HepG2 (cell line): ENCODE measurements at places on chromosomes 1 and 21.

DNA sequence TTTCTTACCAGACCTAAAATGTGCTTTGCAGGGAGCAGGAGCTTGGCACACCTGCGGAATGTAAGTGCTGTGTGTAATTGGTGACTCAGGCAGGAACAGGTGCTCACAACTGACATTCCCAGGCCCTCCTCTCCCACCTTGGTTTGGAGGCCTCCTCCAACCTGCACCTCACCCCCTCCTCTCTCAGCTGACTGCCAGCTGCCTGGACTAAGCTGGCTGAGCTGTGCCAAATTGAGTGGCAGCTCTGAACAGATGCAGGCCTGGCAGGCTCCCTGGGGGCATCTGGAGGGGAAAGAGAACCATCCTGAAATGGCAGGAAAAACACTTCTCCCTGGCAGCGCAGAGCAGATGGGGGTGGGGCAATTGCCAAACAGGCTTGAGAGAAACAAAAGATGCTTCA is 91.7 kb upstream of the PGBD5 start:
- DNase-seq: no peak

DNA sequence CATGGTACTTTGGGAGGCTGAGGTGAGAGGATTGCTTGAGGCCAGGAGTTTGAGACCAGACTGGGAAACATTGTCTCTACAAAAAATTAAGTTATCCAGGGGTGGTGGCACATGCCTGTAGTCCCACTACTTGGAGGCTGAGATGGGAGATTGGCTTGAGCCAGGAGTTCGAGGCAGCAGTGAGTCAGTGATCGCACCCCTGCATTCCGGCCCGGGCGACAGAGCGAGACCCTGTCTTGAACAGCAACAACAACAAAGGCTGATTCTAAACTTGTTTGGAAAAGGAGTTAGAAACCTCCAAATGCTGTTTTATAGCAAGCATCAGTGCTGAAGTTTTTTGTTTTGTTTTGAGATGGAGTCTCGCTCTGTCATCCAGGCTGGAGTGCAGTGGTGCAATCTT is 14.7 kb downstream of the LYPD8 start:
- no peak for DNase-seq

DNA sequence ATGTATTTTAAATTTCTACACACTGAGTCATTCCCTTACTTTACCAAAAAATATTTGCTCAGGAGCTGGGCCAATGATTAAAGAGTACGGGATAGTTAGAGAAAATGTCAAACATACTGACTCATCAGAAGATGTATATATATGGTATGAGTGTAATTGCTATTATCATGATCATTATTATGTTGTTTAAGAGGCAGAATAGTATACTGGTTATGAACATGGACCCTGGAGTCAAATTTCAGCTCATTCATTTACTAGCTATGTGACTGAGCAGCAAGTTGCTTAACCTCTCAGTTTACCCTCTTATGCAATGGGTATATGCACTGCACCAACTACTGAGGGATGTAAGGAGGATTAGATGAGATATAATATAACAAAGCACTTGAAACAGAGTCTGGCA is 41.2 kb upstream of the USH2A start:
- peak; percentile 23 for DNase-seq

DNA sequence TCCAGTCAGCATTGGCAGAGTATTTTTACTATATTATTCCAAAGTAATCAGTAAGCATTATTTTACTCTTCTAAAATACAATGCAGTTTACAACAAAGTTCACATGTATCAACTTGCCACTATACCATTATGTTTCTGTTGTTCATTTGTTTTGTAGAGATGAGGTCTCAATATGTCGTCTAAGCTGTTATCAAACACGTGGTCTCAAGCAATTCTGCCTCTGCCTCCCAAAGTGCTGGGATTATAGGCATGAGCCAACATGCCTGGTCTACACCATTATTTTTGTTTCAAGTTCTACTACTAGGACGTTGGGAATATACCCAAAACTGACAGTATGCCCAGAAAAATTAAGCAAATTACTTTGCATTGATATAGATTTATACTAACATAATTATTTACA is 19.8 kb downstream of the FAF1 start:
- DNase-seq: no peak

DNA sequence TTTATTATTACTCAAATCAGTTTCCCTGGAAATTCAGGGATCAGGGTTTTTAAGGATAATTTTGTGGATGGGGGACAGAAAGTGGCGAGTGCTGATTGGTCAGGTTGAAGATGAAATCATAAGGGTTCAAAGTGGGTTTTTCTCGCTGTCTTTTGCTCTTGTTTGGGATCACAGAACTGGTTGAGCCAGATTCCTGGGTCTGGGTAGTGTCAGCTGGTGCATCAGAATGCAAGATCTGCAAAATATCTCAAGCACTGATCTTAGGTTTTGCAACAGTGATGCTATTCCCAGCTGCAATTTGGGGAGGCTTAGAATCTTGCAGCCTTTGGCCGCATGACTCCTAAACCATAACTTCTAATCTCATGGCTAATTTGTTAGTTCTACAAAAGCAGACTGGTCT is 9.3 kb downstream of the CHI3L2 start:
- no peak for DNase-seq

DNA sequence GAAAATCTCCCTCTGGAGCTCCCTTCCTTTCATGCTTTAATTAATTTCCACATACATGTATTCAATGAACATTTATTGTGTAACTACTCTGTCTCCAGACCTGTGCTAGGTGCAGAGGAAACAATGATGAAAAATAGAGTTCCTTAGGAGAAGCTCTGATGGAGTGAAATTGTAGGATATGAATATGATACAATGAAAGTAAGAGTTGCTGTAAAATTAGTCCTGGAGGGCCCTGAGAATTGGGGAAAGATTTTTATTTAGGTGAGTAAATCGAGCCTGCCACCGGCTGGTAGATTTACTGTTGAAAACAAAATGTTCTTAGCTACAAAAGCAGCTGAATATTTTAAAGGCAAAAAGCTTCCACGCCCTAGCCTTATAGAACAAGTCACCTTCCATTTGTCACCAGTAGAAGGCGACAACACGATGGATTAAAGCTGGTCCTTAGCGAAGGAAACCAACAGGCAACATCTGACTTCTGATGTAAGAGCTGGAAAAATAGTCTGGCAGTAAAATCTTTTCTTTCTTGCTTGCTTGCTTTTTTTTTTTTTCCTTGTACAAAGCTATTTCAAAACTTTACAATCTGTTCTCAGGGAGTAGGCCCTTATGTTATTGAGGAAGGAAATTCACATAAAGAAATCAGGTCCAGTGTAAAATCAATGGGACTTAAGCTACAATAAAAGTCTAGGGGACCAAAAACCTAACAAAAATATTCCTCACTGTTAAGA is 82.0 kb upstream of the ROR1 start:
- peak; percentile 71 for DNase-seq

GRCh38 chr1:31354283-31354682 is 18.6 kb downstream of the FABP3 start:
- no peak for DNase-seq

- peak; percentile 29 for DNase-seq
These were observed 60.5 kb downstream of the MAP3K7CL start for GRCh38 chr21:29190923-29191331.

DNA sequence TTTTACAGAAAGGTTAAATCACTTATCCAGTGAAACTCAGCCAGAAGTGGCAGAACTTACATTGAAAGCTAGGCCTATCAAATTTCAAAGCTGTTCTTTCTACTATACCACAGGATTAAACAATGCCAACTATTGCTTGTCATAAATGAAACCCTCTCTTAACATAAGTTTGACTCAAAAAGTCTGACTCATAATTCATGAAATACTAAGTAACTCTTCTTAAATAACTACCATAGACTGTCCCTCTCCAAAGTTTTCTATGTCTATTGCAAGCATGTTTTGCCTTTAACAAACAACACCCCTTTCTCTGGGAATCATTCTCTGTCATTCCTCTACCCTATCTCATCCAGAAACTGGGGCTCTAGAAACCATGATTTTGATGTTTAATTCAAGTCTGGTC is 109.5 kb upstream of the UBE2U start:
- DNase-seq: no peak

DNA sequence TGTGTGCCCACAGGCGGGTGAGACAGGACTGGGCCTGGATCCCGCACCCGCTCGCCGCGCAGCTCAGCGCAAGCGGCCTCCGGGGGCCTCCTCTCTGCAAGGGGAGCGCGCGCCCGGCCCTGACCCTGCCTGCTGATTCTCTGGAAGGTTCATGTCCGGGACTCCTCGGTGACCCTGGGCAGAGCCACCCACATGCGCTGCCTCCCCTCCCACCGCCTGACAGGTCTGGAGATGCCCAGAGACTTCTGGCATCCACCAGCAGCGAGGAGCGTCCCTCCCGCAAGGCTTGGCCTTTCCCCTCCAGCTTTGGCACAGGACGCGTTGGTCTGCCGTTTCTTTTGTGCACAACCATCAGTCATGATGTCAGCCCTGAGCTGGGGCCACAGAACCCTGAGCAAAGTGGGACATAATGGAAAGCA is 42.0 kb upstream of the COL6A2 start:
- no peak for DNase-seq

DNA sequence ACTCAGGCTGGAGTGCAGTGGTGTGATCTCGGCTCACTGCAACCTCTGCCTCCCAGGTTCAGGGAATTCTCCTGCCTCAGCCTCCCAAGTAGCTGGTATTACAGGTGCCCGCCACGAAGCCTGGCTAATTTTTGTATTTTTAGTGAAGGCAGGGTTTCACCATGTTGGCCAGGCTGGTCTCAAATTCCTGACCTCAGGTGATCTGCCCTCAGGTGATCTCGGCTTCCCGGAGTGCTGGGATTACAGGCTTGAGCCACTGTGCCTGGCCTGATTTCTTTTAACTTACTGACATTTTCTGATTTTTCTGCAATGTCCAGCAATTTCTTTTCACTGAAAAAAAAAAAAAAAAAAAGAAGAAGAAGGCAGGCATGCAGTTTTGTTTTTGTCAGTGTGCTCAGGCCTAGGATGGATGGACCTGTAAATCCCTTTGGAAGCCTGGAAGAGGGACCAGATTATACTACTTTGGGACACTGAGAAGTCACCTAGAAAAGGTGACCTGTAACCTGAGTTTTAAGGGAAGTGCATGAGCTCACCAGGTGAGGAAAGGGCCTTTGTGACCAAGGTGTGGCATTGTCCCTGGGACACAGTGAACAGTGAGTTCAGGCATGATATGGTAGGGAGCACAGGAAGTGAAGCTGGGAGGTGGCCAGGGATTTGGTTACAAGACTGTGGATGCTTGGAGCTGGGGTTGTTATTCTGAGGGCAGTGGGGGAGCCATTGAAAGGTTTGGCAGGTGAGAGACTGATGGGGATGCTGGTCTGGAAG is 2.7 kb upstream of the TMEM61 start:
- no peak for DNase-seq

- no peak for DNase-seq
These were observed 41.7 kb upstream of the SYT14 start for GRCh38 chr1:209896346-209896745.

GRCh38 chr1:36595921-36596320 is 113.2 kb upstream of the CSF3R start:
- no peak for DNase-seq

DNA sequence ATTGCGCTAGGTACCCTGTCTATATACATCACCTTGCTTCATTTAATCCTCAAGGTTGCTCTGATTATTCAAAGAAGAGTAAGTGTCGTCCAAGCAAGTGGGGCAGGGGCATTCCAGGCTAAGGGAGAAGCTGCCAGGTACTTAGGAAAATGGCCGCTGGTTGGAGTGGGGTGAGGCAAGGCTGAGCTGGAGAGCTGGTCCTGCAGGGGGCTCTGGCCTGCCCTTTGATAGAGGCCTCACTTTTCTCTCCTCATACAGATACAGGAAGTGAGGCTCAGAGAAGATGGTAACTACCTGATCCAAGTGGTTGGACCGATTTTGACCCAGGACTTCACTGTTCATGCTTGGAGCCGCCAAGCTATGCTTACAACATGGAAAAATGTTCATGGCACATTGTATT is 86.9 kb upstream of the ZBTB40 start:
- no peak for DNase-seq

GRCh38 chr1:160459056-160459455 is 58.7 kb downstream of the VANGL2 start:
- DNase-seq: no peak

- DNase-seq: no peak
These were observed 77.3 kb upstream of the TSPAN2 start for GRCh38 chr1:115166531-115167091.

GRCh38 chr1:192266645-192267044 is 50.1 kb upstream of the RGS21 start:
- no peak for DNase-seq

DNA sequence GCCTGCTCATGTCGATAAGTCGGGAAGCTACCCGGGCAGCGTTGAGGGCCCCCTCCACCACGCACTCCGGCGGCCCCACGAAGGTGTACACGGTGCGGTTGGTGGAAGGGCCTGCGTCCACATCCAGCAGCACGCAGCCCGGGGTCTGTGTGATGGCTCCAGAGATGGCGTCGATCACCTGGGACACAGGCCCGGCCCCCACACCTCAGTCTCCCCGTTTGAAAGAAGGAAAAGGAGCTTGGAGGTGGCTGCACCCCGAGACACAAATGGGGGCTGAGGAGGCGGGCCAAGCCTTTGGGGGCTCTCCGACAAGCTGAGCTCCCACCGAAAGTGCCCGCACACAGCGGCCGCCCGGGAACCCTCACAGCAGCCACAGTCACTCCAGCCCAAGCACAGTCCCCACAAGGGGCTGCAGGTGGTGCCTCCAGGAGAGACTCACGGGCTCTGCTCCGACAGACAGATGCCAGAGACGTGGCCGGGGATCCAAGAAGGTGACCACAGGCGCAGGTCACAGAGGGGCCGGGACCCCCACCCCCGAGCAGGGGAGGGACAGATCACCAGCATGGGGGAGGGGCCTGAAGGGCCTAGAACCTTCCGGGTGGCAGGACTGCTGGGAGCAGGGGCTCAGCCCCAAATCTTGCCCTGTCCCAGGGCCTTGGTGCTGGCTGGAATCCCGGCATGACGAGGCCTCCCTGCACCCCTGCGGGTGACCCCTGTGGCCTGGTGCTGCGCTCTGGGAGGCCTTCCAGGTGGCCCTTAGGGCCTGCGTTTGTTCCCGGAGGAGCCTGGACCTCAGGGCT is 1.0 kb downstream of the FTCD start:
- DNase-seq: no peak

DNA sequence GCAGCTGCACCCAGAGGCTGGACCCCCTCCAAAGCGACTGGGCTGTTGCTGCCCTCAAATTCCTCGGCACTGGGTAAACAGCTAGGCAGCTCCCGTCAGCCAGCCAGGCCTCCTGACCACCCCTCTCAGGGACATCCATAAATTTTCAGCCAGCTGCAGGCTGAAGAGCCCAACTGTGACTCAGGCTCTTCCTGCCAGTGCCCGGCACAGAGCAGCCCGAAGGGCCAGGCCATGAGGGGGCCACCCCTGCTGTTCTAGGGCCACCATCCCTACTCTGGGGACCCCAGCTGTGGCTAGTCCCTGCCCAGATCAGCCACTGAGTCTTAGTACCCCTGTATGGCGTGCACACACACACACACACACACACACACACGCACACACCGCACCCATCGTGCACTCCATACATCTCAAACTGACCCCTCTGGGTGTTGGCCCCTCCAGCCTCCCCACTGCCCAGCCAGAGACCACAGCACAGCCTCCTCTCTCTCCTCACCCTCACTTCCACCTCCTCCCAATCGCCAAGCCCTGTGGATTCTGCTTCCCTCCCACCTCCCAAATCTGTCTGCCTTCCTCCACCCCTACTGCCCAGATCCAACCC is 6.2 kb upstream of the LAPTM5 start:
- DNase-seq: no peak
